GM23338 (cell line): ENCODE measurements at places on chromosomes 7 and 10.

DNA sequence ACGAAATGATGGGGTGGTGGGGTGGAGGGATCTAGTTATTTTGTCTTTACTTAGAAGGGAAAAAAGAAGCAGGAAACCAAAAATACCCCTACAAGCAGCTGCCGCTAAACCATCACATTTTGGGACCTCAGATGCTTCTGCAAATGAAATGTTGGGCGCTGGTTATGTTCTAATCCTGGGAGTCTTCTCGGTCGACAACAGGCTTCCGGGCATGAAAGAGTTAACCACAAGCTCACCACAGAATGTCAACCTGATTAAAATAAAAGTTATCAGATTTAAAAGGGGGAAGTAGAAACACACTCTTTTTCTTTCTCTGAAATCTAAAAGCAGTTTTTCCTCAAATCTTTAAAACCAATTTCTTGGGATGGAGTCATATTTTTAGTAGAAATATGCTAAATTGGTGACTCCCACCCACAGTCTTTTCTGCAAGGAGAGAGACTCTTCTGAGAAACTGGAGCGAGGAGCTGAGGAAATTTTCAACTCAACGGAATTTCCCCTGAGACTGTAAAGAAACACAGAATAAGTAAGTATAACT, 16.8 kb downstream of the IL2RA start:
- no peaks in the 10 kb centered on the region for H3K27me3 ChIP-seq
- no peak overlapping the region for H3K4me3 ChIP-seq
- no peak overlapping the region for H3K27ac ChIP-seq
- DNase-seq = no peak
- H3K36me3 ChIP-seq = no peaks in the 10 kb centered on the region

DNA sequence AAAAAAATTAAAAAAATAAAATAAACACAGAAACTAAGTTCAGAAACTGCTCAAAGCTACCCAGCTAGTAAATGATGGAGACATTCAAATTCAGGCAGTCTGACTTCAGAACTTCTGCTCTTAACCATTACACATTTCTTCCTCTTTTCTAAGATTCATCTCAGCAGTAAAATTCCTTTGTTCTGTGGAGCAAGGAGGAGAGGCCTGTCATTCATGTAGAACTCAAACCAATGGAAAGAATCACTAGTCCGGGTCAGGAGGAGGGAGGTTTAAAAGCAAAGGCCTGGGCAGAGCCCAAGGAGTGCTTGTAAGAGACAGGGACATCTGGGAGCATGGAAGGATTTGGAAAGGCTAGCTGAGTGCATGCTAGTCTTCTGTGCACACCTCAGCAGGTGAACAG, 37.9 kb upstream of the DNAJB12 start:
- H3K4me3 ChIP-seq = no peak overlapping the region
- no peaks in the 10 kb centered on the region for H3K36me3 ChIP-seq
- H3K4me1 ChIP-seq = no peaks in the 10 kb centered on the region
- no peak for DNase-seq
- no peak overlapping the region for H3K27ac ChIP-seq
- H3K27me3 ChIP-seq = no peaks in the 10 kb centered on the region

GRCh38 chr10:124346831-124347230, 71.9 kb downstream of the OAT start:
- no peak for DNase-seq
- no peak overlapping the region for H3K27ac ChIP-seq
- no peaks in the 10 kb centered on the region for H3K36me3 ChIP-seq
- no peaks in the 10 kb centered on the region for H3K27me3 ChIP-seq
- no peak overlapping the region for H3K4me3 ChIP-seq
- no peaks in the 10 kb centered on the region for H3K4me1 ChIP-seq

DNA sequence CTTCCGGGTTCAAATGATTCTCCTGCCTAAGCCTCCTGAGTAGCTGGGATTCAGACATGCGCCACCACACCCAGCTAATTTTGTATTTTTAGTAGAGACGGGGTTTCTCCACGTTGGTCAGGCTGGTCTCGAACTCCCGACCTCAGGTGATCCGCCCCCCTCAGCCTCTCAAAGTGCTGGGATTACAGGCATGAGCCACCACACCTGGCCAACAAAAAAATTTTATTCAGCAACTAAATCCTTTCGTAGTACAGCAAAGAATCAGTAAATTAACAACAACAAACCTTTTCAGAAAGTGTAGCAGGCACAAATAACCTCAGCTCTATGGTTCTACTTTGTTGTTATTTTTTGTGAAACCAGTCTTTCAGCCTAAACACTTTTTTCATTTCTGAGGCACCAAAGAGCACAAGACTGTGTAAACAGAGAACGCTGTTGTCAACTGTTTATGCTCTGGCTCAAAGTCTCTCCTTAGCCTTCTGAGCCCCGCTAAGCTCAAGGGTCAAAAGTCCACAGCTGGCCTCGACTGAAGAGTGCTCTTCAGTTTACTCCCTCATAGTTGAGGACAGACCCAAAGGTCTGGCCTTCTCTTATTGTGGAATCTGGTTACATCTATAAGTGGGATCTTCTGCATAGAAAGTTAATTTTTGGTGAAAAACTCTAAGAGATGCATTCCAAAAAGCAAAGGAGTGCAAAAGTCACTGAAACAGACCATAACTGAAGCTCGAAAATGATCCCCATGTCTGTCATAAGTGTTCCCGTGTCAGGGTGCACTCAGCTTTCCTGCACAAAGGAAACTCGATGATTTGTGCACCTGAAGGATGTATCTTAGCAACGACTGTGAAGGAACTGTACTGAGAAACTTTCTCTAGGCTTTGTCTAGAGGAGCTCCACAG, 24.6 kb upstream of the DDX50 start:
- no peak for DNase-seq
- peaks cover 34% of the 10 kb centered on the region for H3K4me1 ChIP-seq
- H3K4me3 ChIP-seq = no peak overlapping the region
- no peaks in the 10 kb centered on the region for H3K36me3 ChIP-seq

- peak; percentile 1 for DNase-seq
- H3K36me3 ChIP-seq = no peaks in the 10 kb centered on the region
- H3K4me3 ChIP-seq = no peak overlapping the region
- no peak overlapping the region for H3K27ac ChIP-seq
- peaks cover 9% of the 10 kb centered on the region for H3K4me1 ChIP-seq
Measured at GRCh38 chr7:55778631-55779030, 83.9 kb downstream of the SEPTIN14 start.

DNA sequence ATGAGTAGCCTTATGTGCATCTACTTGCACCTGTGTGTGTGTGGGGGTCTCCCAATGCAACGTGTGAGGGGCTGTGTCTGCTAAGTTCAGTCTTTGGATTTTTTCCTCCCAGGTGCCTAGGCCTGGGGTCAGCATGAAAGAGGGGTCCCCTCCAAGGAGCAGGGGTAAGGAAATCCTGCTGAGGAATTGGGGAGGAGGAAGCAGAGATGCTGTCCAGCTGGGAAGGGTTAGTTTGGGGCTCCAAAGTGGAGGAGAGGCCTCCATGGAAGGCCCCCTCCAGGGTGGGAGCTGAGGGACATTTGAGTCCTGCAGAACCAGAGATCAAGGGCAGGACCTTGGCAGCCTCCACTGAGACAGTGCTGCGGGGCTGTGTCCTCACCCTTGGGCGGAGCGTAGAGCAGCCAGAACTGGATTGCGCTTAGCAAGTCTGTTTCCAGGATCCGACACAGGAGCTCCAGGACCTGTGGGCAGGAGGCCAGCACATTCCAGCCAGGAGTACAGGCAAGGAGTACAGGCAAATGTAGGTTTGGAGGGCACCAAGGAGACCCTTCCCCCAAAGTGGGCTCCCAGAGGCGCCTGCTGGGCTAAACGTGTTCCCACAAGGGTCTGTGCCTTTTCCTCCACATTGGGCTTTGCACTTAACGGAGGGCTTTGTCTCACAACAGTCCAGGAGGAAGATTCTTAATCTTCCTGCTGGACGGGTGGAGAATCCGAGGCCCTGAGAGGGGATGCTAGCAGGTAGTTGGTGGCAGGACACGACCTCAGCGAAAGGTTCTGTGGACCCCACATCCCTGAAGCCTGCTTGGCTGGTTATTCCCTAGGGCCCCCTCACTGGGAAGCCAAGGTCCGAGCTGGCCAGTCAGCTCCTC, 10.1 kb downstream of the TBATA start:
- H3K36me3 ChIP-seq = no peaks in the 10 kb centered on the region
- H3K27me3 ChIP-seq = no peaks in the 10 kb centered on the region
- H3K27ac ChIP-seq = no peak overlapping the region
- H3K4me3 ChIP-seq = no peak overlapping the region
- H3K4me1 ChIP-seq = no peaks in the 10 kb centered on the region
